CD4-positive, CD25-positive, alpha-beta regulatory T cell (primary cell): ENCODE measurements at places on chromosomes 11 and 22.

DNA sequence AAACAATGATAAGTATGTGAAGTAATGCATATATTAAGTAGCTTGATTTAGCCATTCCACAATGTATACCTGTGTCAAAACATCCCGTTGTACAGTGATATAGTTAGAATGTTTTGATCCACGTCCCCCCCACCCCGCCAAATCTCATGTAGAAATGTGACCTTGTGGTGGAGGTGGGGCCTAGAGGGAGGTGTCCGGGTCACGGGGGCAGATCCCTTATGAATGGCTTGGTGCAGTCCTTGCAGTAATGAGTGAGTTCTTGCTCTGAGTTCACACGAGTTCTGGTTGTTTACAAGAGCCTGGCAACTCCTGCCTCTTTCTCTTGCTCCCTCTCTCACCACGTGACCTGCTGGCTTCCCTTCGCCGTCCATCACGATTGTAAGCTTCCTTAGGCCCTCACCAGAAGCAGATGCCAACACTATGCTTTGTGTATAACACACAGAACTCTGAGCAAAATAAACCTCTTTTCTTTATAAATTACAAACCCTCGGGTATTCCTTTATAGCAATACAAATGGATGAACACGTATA, 41.6 kb downstream of the FANCF start:
- DNase-seq = no peak

DNA sequence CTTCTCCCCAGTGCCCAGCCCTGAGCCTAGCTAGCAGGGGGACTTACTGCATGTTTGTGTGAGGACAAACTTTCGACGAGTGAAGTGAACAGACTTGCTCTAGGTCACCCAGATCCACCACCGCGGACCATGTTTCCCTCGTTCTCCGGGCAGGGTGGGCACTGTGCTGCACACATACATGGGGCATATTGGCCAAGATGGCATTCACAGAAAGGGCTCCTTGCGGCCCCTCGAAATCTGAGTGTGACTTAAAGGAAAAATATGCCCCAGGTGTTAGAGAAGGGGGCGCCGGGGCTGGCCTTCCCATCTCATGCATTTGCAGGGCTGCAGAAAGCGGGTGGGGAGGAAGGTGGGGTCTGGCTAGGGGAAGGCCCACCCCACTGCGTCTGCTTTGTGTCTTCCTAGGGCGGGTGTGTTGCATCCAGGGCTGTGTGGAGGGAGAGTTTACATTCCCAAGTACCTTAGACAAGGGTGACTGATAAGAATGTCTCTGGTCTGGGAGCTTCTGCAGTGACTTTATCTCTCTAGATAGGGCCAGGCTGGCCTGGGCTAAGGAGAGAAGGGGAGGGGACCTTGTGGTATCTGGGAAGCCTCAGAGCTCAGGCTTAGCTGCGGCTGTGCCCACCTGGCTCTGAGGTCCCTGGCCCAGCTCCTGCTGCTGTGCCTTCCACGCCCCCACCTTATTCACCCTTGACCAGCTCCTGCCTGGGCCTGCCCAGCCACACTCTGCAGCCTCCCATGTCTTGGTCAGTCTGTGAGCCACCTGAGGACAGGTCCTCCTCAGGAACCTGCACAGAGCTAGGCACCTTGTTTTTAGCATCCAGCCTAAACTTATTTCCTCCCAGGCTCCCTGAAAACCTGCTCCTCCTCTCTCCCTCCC, 45.8 kb downstream of the LRRC32 start:
- DNase-seq = no peak

DNA sequence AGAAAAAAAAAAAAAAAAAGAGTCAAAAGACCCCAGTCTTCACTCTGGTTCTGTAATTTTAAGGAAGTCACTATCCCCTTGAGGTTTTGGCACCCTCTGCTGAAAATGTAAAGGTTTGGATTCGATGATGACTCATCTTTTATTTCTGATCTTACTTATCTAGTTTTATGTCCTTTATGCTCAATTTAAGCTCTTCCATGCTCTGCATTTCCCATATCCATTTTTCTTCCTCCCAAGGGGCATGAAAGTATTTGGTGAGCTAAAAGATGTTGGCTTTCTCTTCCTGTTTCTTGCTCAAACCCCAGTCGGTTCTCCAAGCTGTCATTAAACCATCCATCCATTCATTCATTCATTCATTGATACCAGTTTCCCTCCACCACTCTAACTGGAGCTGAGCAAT, 61.0 kb upstream of the CDON start:
- no peak for DNase-seq

DNA sequence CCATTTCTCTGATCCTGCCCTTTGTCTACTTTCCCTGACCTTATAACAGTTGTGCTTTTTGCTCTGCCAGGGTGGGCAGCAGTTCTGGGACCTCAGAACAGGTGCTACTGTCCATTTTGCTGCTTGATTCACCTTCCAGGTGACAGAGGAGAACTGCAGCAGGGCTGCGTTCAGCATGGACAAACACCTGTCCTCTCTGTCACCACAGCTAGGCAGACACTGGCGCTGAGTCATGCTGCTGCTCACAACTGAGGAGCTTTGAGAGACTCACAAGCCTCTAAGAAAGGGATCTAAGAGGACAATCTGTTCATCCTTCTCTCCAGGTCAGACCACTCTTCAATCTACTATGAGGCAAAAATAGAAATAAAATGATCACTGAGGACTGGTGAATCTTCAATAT, 1144.5 kb upstream of the CCDC90B start:
- no peak for DNase-seq
